ENCODE measurements at places on chromosomes 5 and 9.
A peak's percentile ranks its signal among the peaks of the same experiment; 100 is the strongest.

GRCh38 chr9:4997631-4998030, 12.6 kb downstream of the JAK2 start:
- no peak for DNase-seq

- no peak for DNase-seq
These were observed 27.4 kb upstream of the RFX3 start for GRCh38 chr9:3553076-3553765.

DNA sequence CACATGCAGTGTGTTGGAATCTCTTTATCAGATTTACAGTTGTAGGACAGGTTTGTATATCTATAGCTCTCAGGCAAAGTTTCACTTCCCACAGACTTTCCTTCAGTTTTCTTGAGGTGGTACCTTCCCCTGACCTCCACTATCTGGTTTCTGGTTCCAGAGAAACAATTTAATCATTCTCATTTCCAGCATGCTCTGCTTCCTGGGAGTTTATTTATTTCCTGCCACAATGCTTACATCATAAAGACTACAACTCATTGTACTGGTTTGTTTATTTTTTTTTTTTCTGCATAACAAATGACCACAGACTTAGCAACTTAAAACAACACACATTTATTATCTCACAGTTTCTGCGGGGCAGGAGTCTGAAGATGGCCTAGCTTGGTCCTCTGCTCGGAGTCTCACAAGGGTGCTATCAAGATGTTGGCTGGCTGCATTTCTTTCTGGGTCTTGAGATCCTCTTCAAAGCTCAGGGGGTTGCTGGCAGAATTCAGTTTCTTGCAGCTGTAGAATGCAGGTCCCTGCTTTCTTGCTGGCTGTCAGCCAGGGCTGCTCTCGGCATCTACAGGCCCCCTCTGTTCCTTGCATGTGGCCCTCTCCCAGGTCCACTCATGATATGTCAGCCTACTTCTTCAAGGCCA, 247.7 kb downstream of the ENC1 start:
- no peak for DNase-seq

DNA sequence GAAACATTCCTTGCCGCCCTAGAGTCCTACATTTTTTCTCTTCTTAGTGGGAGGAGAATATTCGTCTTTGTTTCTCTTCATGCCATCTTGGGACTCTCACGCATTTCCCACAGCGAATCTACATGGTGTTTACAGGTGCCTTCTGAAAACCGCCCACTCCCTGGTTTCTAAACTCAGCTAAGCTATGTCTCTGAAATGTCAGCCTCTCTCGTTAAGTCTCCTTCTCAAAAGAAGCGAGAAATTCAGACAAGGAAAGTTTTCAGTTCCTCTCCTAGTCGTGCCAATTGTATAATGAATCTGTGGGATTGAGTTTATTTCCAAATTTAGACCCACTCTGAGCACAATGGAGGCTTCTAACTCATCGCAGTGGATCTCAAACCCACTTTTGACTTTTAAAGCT, 186.8 kb upstream of the NFIB start:
- DNase-seq: no peak

DNA sequence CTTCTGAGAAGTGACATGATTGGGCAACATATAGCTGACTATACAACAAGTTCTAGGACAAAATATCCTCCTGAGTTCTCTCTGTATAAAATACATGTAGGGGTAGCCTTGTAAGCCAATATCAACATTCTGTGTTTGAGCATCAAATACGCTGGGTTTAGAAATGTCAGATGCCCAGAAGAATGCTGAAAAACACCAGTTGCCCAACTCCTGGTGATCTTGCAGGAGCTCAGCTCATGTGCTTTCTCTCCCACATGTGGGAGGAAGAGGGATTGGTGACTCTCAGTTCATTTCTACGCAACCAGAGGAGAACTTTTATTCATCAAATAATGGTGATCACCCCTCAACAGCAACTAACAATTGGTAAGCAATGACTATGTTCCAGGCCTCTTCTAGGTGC, 810.9 kb upstream of the ACO1 start:
- no peak for DNase-seq

GRCh38 chr5:100853582-100853981, 49.5 kb downstream of the ST8SIA4 start:
- DNase-seq: no peak

DNA sequence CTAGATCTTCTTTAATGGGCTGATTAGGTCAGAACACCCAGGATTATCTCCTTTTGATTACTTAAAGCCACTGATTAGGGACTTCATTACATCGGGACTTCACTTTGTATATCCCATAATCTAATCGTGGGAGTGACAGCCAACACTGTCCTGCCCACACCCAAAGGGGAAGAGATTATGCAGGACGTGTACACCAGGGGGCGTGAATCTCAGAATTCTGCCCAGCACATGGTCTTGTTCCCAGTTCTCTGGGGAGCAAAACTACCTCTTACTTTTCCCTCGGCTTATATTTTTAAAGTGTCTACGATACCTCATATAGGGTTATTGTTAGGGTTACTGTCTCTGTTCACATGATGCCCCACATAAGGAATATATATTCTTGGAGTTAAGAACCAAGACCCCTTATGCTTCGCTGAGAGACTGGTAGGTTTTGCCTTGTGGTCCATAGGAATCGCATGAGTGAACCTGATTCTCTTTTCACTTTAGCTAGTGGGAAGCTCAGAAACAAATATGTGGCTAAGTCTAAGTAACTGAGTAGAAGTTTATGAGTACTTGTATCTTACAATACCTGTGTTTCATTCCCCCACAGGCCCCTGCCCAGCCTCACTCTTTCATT, 192.7 kb downstream of the GNA14 start:
- no peak for DNase-seq

GRCh38 chr5:69202497-69202896, 13.1 kb downstream of the CENPH start:
- DNase-seq: no peak

- no peak for DNase-seq
These were observed 626.7 kb downstream of the BNC2 start for GRCh38 chr9:16243798-16244197.

- DNase-seq: peak; percentile 21
These were observed 29.0 kb downstream of the HK3 start for GRCh38 chr5:176870110-176870591.

DNA sequence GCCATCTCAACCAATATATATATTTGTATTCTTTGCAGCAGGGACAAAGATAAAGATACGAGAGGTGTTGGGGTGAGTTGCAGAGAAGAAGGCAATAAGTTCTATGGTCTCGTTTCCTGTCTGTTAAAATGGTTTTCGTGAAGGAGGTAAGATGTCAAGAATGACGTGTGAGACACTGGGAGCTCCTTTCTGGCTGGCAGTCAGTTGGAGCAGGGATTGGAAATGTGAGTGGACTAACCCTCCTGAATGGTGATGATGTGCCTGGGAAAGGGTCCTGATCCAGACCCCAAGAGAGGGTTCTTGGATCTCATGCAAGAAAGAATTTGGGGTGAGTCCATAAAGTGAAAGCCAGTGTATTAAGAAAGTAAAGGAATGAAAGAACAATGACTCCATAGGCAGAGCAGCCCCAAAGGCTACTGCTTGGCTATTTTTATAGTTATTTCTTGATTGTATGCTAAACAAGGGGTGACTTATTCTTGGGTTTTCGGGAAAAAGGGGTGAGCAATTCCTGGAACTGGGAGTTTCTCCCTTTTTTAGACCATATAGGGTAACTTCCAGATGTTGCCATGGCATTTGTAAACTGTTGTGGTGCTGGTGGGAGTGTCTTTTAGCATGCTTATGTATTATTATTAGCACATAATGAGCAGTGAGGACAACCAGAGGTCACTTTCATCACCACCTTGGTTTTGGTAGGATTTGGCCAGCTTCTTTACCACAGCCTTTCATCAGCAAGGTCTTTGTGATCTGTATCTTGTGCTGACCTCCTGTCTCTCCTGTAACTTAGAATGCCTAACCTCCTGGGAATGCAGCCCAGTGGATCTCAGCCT, 53.7 kb downstream of the SPATA31C2 start:
- no peak for DNase-seq
